ENCODE measurements at places on chromosomes 4 and X. TPM values are rescaled to one million over a fixed set of nuclear protein-coding genes. Genes with fewer than 3 reads are reported as not detected.

The AIFM1 gene
- total RNA-seq = 132 TPM

The AASDH gene
- 6.5 TPM for total RNA-seq

The RP2 gene
- 3.8 TPM for total RNA-seq

The BEX1 gene
- 0.38 TPM for total RNA-seq

The TMEM255A gene
- total RNA-seq = 0.97 TPM

The MAGEC1 gene
- not detected for total RNA-seq

The SOX3 gene
- not detected for total RNA-seq

The POU4F2 gene
- total RNA-seq = not detected

All from Right ventricle myocardium inferior (tissue), 1 donor.